ENCODE measurements at places on chromosomes 2 and 18. TPM values are rescaled to one million over a fixed set of nuclear protein-coding genes. Genes with fewer than 3 reads are reported as not detected.

The IKZF2 gene
- 4.2 TPM for total RNA-seq

The CAPN14 gene
- total RNA-seq, result not detected

The STARD6 gene
- not detected for total RNA-seq

The PLCL1 gene
- total RNA-seq, result under 0.01 TPM

The CABYR gene
- 4.6 TPM for total RNA-seq

The SERPINB4 gene
- not detected for total RNA-seq

The RGPD8 gene
- 1.1 TPM for total RNA-seq

The PCARE gene
- not detected for total RNA-seq

The SLC30A3 gene
- under 0.01 TPM for total RNA-seq

The SERPINB3 gene
- total RNA-seq, result not detected

The PAX3 gene
- not detected for total RNA-seq

The DCDC2C gene
- total RNA-seq, result not detected

The NMUR1 gene
- 0.13 TPM for total RNA-seq

The SH2D6 gene
- total RNA-seq, result not detected

The PARD3B gene
- 2.0 TPM for total RNA-seq

The CRYGC gene
- total RNA-seq, result not detected

The INHBB gene
- under 0.01 TPM for total RNA-seq

The FAM161A gene
- total RNA-seq, result 0.63 TPM

The MAB21L4 gene
- total RNA-seq, result not detected

The ITGB1BP1 gene
- total RNA-seq, result 59.3 TPM

The STAT4 gene
- total RNA-seq, result under 0.01 TPM

The UGT1A5 gene
- total RNA-seq, result not detected

The FER1L5 gene
- not detected for total RNA-seq

The GKN2 gene
- not detected for total RNA-seq
